ENCODE measurements at places on chromosomes 3 and 15.
A peak's percentile ranks its signal among the peaks of the same experiment; 100 is the strongest.

- DNase-seq: no peak
Observed at GRCh38 chr15:44441095-44441501, 13.7 kb downstream of the CTDSPL2 start.

DNA sequence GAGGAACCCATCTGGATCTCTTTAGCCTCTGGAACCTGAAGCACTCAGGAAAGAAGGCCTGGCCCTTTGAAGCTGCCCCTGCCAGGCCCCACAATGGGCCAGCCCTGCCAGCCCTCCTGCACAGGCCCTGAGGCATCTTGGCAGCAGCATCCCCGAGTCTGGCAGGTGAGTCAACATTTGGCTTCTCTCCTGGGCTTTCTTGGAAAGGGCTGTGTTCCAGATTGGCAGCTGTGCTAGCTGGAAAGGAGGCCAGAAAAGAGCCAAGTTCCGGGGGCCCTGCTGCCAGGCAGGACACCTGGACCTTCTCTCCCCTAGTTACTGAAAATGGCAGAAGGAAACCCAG, 187.2 kb downstream of the SHQ1 start:
- no peak for DNase-seq

- DNase-seq: no peak
Observed at GRCh38 chr3:153503873-153504272, 341.8 kb downstream of the RAP2B start.

DNA sequence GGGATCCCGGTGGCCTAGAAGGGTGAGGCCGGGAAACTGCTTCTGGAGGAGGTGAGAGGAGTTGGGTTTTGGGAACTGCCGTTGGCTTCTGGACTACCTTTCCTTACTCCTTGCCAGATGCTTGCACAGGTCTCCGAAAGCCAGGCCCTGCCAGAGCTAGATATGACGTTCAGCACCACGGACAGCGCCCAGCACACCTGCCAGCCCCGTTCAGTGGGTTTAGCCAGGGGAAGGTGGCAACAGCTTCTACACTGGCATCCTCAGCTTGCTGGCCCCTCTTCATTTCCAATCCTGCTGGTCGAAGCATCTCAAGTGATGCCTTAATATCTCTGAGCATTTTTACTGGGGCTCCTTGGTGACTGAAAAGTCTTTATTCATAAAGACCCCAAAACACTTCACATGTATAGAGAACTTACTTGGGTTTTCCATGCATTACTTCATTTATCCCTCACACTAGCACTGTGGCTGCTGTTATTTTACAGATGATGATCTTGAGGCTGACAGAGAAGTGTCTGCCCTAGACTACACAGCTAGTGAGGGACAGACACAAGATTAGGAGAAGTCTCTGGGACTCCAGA, 21.9 kb downstream of the HCN4 start:
- peak; percentile 24 for DNase-seq

- DNase-seq: no peak
Observed at GRCh38 chr15:65409036-65409631, 13.6 kb downstream of the IGDCC4 start.

- DNase-seq: no peak
Observed at GRCh38 chr3:80263260-80263659, 495.5 kb upstream of the ROBO1 start.

GRCh38 chr3:196073255-196073753, 8.6 kb downstream of the TFRC start:
- DNase-seq: peak; percentile 41

DNA sequence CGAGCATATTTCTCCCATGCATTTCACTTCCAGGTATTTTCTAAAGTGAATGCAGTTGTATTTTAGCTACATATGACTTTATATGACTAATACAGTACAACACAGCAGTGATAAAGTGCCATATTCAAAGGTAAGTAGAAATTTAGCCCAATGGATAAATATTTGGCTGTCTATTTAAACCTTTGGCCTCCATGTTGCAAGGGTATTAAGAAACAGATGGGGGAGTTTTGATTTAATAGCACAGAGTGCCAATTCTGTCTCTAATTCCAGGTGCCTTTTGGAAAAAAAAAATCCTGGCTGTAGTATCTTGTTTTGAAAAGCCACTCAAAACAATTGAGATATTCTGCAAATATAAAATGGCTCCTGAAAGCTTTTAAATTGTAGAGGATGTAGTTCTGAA, 44.9 kb upstream of the SGO1 start:
- DNase-seq: no peak

DNA sequence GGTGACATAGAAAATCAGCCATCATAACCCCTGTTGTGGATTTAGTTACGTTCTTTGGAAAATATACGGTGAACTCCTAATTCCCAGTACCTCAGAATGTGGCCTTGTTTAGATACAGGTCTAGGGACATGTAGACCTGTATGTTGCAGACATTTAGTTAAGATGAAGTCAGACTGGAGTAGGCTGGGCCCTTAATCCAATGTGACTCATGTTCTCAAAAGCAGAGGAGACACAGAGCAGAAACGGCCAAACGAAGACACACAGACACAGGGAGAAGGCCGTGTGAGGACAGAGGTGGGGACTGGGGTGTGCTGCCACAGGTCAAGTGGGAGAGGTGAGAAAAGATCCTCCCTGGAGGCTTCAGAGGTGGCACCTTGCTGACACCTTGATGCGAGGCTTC, 119.0 kb upstream of the PROK2 start:
- DNase-seq: no peak

DNA sequence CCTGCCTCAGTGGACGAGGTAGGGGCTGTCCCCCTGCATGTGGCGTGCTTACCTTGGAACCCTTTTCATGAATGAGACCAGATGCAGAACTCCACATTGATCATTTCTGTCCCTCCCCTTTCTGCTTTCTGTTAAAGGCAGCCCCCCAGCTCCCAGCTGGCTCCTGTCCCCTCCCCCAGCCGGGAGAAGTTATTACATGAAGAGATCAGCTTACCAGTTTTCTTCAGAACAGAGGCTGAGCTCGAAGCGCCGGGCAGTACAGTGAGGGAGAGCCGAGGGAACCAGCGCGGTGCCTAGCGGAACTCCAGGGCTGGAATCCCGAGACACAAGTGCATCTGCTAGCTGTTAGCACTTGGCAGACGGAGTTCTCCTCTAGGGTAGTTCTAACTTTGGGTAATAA, 263.3 kb upstream of the NR2E3 start:
- DNase-seq: no peak

- no peak for DNase-seq
Observed at GRCh38 chr3:16439163-16439847, 74.2 kb downstream of the RFTN1 start.

GRCh38 chr3:71724584-71725270, 475 bp downstream of the EIF4E3 start:
- no peak for DNase-seq

GRCh38 chr15:57611938-57612337, 20.2 kb downstream of the MYZAP start:
- DNase-seq: no peak

- DNase-seq: no peak
Observed at GRCh38 chr15:51938286-51938685, 33.3 kb downstream of the LEO1 start.

- DNase-seq: no peak
Observed at GRCh38 chr15:32677238-32677750, 35.8 kb downstream of the SCG5 start.

DNA sequence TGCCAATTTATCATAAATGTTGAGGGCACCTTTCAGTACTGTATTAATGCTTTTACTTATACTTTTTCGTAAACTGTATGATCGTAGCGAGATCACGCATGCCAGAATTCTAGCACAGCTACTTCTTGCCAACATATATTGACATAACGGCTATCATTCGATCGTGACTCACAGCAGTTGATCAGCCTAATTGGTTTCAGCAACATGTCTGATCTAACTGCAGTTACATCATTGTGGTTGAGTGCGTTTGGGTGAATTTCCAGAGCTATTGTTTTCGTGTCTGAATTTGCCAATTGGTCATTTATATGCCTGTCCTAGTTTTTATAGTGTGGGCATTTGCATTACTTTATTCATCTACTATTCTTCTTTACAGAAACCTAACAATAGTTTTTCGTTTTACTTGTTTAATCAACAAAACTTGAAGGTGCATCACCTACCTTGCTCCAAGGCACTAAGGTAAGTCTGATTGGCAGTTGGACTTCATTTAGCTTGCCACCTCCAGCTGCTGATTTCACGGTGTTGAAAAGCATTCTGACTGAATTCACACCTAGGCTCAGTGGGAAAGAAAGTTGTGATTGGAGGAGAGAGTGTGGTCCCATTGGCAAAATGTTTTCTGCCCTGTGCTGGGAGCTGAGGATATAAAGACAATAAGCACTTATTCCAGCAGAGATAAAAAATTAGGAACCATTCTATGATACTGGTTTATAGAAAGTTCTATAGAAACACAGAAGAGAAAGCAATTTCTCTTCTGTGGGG, 120.9 kb upstream of the RGMA start:
- no peak for DNase-seq

Measured in stimulated activated CD8-positive, alpha-beta memory T cell treated with anti-CD3 and anti-CD28 coated beads, Interleukin-15, amount 100 ng/mL, for 1 hour (primary cell).